Muscle of leg (tissue), 16 donors: ENCODE measurements at places on chromosomes 5 and 9. TPM values are rescaled to one million over a fixed set of nuclear protein-coding genes. Genes with fewer than 3 reads are reported as not detected.

The CTXN3 gene
- 2.8 TPM for total RNA-seq

The SLC22A4 gene
- total RNA-seq, result 2.7 TPM

The CCDC192 gene
- 0.18 TPM for total RNA-seq

The CATSPER3 gene
- 0.31 TPM for total RNA-seq

The CTSV gene
- 0.44 TPM for total RNA-seq

The ANKRD18A gene
- 0.75 TPM for total RNA-seq

The PCDHA11 gene
- total RNA-seq, result 0.09 TPM

The TICAM2 gene
- total RNA-seq, result 3.3 TPM

The PCDHA10 gene
- 0.09 TPM for total RNA-seq

The PCDHGA4 gene
- 1.8 TPM for total RNA-seq

The CCL27 gene
- 0.31 TPM for total RNA-seq

The SERF1B gene
- 48.5 TPM for total RNA-seq

The OTP gene
- not detected for total RNA-seq

The OBP2B gene
- not detected for total RNA-seq

The C1QTNF3 gene
- 131 TPM for total RNA-seq

The SPATA9 gene
- total RNA-seq, result 0.71 TPM

The SLC25A2 gene
- 0.22 TPM for total RNA-seq

The CDKN2A gene
- total RNA-seq, result 0.22 TPM

The ISOC1 gene
- total RNA-seq, result 18.1 TPM

The WWC1 gene
- total RNA-seq, result 0.89 TPM

The PLGRKT gene
- 28.0 TPM for total RNA-seq

The FAM221B gene
- total RNA-seq, result not detected

The PGM5 gene
- 61.0 TPM for total RNA-seq

The SLC46A2 gene
- 0.04 TPM for total RNA-seq

The DDX4 gene
- 0.04 TPM for total RNA-seq

The NR2F1 gene
- 1.8 TPM for total RNA-seq

The FST gene
- 32.4 TPM for total RNA-seq

The HK3 gene
- total RNA-seq, result 0.75 TPM

The PRLR gene
- 1.1 TPM for total RNA-seq

The UNC5A gene
- 0.62 TPM for total RNA-seq

The QRFP gene
- not detected for total RNA-seq

The SHB gene
- total RNA-seq, result 5.0 TPM

The GBGT1 gene
- total RNA-seq, result 4.6 TPM

The ROR2 gene
- 5.2 TPM for total RNA-seq

The ARL14EPL gene
- total RNA-seq, result 0.09 TPM

The BTNL3 gene
- not detected for total RNA-seq

The LVRN gene
- 3.3 TPM for total RNA-seq

The DNAJB5 gene
- 17.8 TPM for total RNA-seq

The CBY3 gene
- not detected for total RNA-seq

The MLANA gene
- not detected for total RNA-seq

The C9 gene
- total RNA-seq, result 0.22 TPM

The PRR7 gene
- 0.93 TPM for total RNA-seq

The FIBCD1 gene
- total RNA-seq, result not detected

The HAPLN1 gene
- total RNA-seq, result 0.31 TPM

The PCDHGA3 gene
- 1.2 TPM for total RNA-seq

The CDKN2B gene
- 0.31 TPM for total RNA-seq

The GRM6 gene
- not detected for total RNA-seq

The BDP1 gene
- total RNA-seq, result 24.2 TPM

The FAM120A gene
- 47.8 TPM for total RNA-seq
